Hindlimb muscle (tissue), 1 donor: ENCODE measurements at places on chromosomes 6 and 20.

GRCh38 chr6:113004470-113005270 lies 657.5 kb downstream of the RFPL4B start:
- no peak for DNase-seq

- DNase-seq: peak; percentile 23
Measured at GRCh38 chr20:4949833-4950178, 51.5 kb downstream of the SLC23A2 start.

DNA sequence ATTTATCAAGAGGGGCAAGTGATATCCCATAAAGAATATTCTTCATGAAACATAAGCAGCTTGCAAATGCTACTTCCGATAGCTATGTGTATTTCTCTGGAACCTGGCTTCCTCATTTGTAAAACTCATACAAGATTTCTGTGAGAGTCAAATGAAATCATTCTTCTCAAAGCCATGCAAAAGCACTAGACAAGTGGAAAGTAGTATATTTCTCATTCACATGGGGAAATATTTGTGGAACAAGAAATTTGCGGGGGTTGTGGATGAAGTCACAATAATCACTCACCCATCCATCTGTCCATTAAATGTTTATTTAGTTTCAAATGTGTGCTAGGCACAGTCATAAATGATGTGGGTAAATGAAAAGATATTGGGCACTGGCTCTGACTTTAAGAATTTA lies 150.5 kb downstream of the IPCEF1 start:
- DNase-seq: no peak

GRCh38 chr20:17972121-17972520 lies 3.3 kb downstream of the MGME1 start:
- DNase-seq: no peak

GRCh38 chr20:58911970-58912369 lies 59.5 kb downstream of the GNAS start:
- no peak for DNase-seq

DNA sequence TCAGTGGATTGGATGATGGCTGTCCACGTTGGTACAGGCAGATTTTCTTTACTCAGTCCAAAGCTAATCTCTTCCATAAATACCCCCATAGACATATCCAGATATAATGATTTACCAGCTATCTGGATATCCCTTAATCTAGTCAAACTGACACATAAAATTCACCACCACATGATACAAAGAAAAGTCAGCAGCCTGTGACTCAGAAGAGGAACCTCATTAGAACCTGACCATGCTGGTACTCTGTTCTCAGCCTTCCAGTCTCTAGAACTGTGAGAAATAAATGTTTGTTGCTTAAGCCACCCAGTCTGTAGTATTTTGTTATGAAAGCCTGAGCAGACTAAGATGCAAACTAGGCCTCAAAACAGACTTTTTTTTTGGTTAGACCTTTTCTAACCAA lies 431.3 kb upstream of the RNF217 start:
- no peak for DNase-seq

DNA sequence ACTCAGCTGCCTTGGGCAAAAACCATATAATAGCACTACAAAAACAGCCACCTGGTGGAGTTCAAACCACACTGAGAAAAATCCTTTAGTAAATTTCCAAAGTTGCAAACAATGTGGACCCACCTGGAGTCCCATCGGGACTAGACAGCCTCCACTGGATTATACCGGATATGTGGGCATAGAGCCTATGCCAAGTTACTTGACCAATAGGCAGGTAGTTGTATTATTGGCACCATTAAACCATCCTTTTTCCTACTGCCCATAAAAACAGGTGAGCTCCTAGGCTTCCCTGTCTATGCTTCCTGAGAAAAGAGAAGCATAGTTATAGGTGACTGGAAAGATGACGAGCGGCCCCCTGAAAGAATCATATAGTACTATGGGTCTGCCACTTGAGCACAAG lies 51.7 kb upstream of the ADGRF4 start:
- no peak for DNase-seq

GRCh38 chr6:25547797-25548196 lies 104.2 kb upstream of the SCGN start:
- DNase-seq: peak; percentile 70

GRCh38 chr6:45094831-45095230 lies 233.3 kb upstream of the RUNX2 start:
- no peak for DNase-seq

GRCh38 chr20:45822857-45823256 lies 4.3 kb downstream of the TNNC2 start:
- no peak for DNase-seq

DNA sequence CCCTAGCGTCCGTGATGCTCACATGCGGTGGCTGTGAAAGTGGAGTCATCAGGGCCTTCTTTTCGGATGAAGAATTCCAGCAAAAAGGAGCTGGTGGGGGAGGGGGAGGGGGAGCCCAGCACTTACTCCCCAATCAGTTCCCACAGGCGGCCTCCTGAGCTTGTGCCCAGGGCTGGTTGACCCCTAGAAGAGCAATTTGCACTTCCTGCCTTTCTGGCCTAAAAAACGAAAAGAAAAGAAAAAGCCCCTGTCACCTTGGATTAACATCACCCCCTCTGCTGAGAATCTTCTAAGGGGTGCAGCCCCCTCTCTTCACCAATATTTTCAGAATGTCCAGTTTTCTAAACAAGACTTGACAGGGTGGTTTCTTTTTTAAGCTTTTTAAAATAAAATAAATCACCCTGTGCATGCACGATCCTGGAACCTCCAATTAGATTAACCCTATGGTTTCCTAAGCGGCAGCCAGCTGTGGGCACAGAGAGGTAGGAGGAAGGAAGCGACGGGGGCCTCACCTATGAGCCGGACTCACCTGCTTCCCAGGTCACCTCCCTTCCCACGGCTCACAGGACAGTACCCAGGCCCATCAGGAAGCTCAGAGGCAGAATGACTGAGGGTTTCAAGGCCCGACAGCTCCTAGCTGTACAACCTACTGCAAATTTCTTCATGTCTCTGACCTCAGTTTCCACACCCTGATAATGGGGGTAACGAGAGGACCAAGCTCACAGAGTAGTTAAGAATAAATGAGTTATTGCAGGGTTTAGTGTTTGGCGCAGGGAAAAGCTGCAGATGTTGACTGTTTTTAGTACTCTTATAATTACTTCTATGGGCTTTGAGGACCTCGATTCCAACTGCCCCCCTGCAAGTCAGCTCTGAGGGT lies 10.5 kb upstream of the TGM2 start:
- DNase-seq: no peak

DNA sequence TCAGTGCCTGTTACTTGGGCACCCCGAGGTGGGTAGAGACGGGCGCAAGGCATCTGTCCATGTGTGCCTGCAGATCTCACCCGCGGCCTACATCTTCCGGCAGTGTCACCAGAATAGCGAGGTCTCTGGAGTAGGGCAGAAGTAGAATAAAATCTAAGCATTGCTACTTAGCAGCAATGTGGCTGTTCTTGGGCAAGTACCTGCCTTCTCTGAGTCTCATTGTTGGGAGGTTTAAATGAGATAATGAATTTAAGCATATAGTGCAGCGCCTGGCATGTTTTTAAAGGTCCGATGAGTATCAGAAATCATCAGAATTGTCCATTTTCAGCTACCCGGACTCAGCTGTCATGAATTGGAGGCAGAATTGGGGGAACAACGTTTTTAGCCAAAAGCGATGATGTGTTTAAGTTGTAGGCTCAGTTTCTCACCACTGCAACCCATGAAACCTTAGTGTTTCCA lies 800 bp downstream of the ABCC10 start:
- DNase-seq: no peak

GRCh38 chr20:41865938-41866337 lies 247.8 kb upstream of the CHD6 start:
- no peak for DNase-seq
